ENCODE measurements at places on chromosomes 7 and 10.
A peak's percentile ranks its signal among the peaks of the same experiment; 100 is the strongest.

DNA sequence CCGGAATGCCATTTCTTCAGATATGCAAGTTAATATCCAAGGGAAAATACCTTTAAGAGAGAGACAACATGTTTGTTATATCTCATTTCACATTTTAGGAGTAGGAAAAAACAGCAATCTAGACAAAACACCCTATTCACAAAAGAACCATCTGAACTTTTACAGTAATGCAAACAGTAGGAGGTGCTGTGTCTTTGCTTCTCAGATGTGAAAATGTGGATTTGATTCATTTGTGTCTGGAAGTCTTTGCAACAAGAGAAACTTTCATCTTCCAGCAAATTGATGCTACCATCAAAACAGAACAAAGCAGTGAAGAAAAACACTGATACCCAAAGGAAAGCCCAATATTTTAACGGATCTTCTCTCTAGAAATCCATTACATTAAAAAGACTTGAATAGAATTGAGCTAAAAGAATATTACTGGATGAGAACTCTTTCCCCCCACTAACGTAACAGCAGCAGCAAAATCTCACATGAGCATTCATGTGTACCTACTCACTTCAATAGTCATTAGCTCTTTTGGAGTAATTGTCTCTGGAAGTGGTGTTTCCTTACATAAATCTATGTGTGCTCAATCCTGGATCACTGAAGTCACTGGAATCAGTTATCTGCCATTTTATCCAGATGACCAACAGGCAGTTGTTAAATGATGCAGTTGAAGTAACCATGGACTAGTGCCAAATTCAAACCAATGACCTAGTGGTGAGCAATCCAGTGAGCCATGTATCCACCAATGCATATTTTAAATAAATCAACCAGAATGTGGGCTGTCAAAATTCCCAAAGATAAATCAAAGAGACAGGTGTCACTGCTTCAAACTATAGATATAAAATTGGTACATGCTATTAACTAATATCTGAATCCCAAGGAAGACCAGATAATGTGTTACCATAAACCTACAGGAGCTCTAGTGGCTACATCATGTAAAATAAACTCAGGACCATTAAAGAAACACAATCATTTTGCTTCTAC lies 1.8 kb downstream of the SEMA3C start:
- no peak for DNase-seq

- peak; percentile 2 for DNase-seq
Measured at GRCh38 chr10:89163265-89163995, 43.7 kb downstream of the CH25H start.

DNA sequence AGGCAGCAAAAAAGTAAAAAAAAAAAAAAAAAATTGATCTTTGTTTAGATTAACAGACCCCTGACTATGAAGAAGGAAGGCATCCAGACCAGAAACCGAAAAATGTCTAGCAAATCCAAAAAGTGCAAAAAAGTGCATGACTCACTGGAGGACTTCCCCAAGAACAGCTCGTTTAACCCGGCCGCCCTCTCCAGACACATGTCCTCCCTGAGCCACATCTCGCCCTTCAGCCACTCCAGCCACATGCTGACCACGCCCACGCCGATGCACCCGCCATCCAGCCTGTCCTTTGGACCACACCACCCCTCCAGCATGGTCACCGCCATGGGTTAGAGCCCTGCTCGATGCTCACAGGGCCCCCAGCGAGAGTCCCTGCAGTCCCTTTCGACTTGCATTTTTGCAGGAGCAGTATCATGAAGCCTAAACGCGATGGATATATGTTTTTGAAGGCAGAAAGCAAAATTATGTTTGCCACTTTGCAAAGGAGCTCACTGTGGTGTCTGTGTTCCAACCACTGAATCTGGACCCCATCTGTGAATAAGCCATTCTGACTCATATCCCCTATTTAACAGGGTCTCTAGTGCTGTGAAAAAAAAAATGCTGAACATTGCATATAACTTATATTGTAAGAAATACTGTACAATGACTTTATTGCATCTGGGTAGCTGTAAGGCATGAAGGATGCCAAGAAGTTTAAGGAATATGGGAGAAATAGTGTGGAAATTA lies 19.4 kb downstream of the GATA3 start:
- no peak for DNase-seq

DNA sequence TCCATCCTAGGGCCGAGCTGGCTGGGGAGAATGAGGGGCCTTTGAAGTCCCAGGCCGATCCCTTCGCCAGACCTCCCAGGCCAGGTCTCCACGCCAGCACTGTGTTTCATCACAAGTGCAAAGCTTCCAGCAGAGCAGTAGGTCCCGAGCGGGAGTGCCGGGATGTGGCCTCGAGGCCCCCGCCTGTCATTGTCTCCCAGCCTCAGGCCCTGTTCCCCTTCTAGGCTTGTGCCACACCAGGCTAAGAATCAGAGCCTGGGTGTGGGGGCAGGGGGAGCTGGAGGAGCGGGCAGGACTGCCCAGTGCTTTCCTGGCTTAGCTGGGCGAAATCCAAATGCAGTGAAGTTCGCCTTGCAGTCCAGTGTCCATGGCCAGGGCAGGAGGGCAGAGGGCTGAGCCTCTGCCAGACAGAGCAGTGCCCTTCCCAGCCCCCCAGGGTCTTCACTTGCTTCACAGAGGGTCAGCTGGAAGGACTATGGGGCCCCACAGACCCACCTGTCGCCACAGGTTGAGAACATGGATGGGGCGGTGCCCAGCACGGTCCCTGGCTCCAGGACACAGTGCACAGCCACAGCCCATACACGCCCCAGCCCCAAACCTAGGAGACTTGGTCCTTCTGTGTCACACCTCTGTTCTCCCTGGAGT lies 20.2 kb upstream of the PFKFB3 start:
- DNase-seq, result no peak

GRCh38 chr10:102668326-102669107 lies 24.2 kb downstream of the TRIM8 start:
- DNase-seq, result no peak

DNA sequence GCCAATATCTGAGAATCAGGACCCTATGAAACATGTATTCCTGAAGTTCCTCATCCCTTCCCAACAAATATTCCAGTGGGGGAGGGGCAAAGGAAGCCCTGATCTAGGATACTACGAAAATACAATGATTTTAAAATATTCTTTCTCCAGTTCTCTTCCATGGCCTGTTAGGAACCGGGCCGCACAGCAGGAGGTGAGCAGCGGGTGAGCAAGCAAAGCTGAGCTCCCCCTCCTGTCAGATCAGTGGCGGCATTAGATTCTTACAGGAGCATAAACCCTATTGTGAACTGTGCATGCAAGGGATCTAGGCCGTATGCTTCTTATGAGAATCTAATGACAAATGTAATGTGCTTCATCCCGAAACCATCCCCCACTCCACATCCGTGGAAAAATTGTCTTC lies 370.8 kb downstream of the WDR11 start:
- no peak for DNase-seq

DNA sequence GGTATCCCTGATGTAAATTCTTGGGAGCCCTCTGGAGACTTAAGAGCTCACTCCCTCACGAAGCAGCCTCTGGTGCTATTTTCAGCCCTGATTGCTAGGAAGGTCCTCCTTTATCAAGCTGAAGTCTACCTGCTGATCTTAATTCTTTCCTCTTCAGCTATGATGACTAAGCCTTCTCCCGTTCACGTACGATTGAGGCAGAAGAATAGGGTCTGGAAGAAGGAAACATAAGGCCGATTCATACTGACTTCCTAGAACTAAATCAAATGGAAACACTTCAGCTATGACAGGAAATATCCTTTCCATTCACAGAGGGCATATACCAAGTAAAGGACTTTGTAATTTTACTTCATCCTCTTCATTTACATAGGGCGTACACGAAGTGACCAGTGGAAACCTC lies 107.0 kb downstream of the CPXM2 start:
- no peak for DNase-seq

GRCh38 chr10:89738551-89739209 lies 37.3 kb downstream of the KIF20B start:
- DNase-seq, result no peak

- DNase-seq, result no peak
Measured at GRCh38 chr7:155803418-155804376, 8.6 kb downstream of the SHH start.
